ENCODE measurements at places on chromosomes 3 and 15. TPM values are rescaled to one million over a fixed set of nuclear protein-coding genes. Genes with fewer than 3 reads are reported as not detected.

KCNAB1 gene
- 3.9 TPM for total RNA-seq

CPLX3 gene
- total RNA-seq, result not detected

SAXO2 gene
- not detected for total RNA-seq

MEIS2 gene
- 76.9 TPM for total RNA-seq

GOLGA8S gene
- not detected for total RNA-seq

ADCY5 gene
- 16.7 TPM for total RNA-seq

MUC13 gene
- not detected for total RNA-seq

OR4F6 gene
- not detected for total RNA-seq

FOXL2NB gene
- 1.5 TPM for total RNA-seq

DCLK3 gene
- total RNA-seq, result not detected

ADPRH gene
- 2.9 TPM for total RNA-seq

MAPKAPK3 gene
- 38.1 TPM for total RNA-seq

FBXL2 gene
- total RNA-seq, result 5.9 TPM

CLDN16 gene
- 0.49 TPM for total RNA-seq

MORC1 gene
- not detected for total RNA-seq

CHDH gene
- 1.7 TPM for total RNA-seq

TMPRSS7 gene
- not detected for total RNA-seq

FETUB gene
- 3.7 TPM for total RNA-seq

UROC1 gene
- total RNA-seq, result not detected

MUSTN1 gene
- total RNA-seq, result 30.2 TPM

CALML4 gene
- 6.1 TPM for total RNA-seq

CDHR4 gene
- total RNA-seq, result not detected

LTF gene
- not detected for total RNA-seq

CRTAP gene
- total RNA-seq, result 272 TPM

SLC28A2 gene
- total RNA-seq, result not detected

SLC6A1 gene
- 2.0 TPM for total RNA-seq

TMEM39A gene
- total RNA-seq, result 27.0 TPM

UCN2 gene
- total RNA-seq, result 5.2 TPM

NRG4 gene
- total RNA-seq, result not detected

NXPE3 gene
- total RNA-seq, result 13.3 TPM

TTLL13 gene
- not detected for total RNA-seq

GJD2 gene
- not detected for total RNA-seq

SST gene
- 23.8 TPM for total RNA-seq

THBS1 gene
- 513 TPM for total RNA-seq

LNP1 gene
- total RNA-seq, result 4.4 TPM

ADAMTS17 gene
- 16.0 TPM for total RNA-seq

ZNF662 gene
- total RNA-seq, result 6.6 TPM

NANOGP8 gene
- total RNA-seq, result not detected

AADAC gene
- total RNA-seq, result 2.0 TPM

SLC27A2 gene
- total RNA-seq, result 3.2 TPM

CLDN18 gene
- total RNA-seq, result not detected

ZSCAN29 gene
- total RNA-seq, result 18.2 TPM

RBPMS2 gene
- total RNA-seq, result 3.7 TPM

C3orf49 gene
- total RNA-seq, result not detected

FAM81A gene
- total RNA-seq, result 0.49 TPM

GOLGA8R gene
- total RNA-seq, result 3.2 TPM

BAHD1 gene
- 9.6 TPM for total RNA-seq

CD200 gene
- total RNA-seq, result 3.9 TPM

NTRK3 gene
- total RNA-seq, result 4.9 TPM

GOLGA8O gene
- not detected for total RNA-seq

SYNPR gene
- not detected for total RNA-seq

MUC4 gene
- 36.1 TPM for total RNA-seq

FBLN2 gene
- total RNA-seq, result 94.3 TPM

SIDT1 gene
- total RNA-seq, result 44.0 TPM

CADM2 gene
- 3.7 TPM for total RNA-seq

FBXW12 gene
- total RNA-seq, result not detected

Data from vagina (tissue), 2 donors.